Activated CD4-positive, CD25-positive, alpha-beta regulatory T cell (primary cell): ENCODE measurements at places on chromosomes 6 and 20.

DNA sequence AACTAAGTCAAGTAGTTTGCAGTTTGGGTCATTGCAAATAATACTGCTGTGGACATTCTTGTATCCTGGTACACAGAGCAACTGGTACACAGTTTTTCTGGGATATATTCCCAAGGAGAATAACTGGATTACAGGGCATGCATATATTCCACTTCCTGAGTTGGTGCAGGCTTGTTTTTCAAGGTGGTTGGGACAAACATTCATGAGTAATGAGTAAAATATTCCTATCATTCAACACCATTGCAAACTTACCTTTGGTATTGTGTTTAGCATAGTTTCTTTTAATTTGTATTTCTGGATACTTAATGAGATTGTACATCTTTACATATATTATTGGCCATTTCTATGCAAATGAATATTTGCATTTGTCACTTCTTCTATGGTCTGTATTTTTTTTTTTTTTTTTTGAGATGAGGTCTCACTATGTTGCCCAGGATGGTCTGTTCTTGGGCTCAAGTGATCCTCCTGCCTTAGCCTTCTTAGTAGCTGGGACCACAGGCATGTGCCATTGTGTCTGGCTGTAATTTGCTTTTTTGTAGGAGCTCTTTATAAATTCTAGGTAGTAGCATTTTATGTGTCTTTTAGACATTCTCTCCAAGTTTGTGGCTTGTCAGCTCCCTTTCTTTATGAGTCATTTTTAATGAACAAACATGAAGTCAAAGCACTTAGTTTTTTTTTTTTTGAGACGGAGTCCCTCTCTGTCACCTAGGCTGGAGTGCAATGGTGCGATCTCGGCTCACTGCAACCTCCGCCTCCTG lies 158.7 kb downstream of the SOX4 start:
- DNase-seq = no peak

DNA sequence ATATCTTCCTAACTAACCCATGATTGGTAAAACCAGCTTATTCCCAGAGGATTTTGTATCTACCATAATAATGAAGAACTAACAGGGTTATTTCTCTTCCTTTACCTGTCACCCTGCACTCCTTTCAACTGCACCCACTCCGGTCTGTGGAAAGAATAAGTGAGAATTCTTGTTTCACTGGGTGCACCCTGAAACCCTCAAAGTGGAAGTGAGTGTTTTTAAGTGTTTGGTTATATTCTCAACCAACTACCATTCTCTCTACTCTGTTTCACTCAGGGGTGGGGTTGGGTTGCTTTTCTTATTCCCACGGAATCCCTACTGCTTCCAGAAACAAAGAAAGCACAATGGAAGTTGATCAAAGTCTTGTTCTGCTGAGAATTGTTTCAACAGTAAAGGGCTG lies 42.6 kb upstream of the KHDRBS2 start:
- no peak for DNase-seq

- no peak for DNase-seq
These were observed 209.2 kb downstream of the CD83 start for GRCh38 chr6:14326774-14327173.

DNA sequence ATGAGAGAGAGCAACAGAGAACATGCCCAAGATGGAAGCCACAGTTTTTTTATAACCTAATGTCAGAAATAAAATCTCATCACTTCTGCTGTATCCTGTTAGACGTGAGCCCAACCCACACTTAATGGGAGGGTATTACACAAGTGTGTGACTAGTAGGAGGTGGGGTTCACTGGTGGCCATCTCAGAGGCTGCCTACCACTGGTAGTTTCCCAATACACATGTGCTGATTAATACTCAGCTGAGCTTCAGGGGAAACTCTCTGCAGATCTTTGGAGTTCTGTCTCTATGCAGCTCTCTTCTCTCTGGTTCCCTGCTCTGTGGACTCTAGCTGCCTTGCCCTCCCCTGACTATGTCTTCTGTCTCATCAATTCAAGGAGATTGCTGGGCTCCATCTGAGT lies 35.7 kb downstream of the CNBD2 start:
- no peak for DNase-seq

DNA sequence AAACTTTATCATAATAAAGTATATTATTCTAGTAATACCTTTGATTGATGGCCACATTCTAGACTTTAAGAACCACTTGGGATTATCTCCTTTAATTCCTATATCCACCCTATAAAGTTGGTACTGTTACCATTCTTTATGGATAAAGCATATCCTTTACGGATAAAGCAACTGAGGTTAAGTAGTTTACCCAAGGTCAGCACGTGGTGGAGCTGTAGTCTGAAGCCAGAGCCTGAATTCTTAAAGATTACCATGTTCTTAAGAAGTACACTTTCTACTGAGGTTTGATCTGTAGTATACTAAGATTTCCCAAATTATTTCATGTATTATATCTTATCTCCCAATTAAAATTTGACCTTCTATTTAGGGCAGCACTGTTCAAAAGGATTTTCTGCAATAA lies 3.0 kb upstream of the NCOA7 start:
- no peak for DNase-seq

DNA sequence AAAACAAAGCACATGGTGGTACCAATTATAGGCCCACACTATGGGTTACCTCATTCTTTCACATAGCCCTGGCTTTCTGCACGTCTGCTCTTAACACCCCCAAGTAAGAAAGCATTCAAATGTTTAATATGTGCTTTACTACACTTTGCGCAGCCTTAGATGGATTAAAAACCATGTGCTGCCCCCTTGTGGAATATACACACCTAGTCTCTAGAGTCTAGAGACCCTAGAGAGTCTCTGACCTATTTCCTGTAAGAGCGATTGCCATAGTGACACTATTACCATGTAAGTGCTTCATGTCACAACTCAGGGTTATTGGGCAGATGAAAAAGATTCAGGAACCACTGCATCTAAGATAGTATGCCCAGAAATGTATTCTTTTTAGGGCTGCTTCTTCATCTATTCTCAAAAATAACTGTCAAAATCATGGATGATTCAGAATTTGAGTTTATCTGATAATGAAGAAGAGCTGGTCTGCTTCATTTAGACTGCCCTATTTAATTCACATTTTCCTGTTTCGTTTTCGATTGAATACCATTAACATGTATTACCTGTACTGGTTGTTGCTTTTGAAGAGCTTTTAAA lies 186.3 kb downstream of the ADGB start:
- DNase-seq = no peak

DNA sequence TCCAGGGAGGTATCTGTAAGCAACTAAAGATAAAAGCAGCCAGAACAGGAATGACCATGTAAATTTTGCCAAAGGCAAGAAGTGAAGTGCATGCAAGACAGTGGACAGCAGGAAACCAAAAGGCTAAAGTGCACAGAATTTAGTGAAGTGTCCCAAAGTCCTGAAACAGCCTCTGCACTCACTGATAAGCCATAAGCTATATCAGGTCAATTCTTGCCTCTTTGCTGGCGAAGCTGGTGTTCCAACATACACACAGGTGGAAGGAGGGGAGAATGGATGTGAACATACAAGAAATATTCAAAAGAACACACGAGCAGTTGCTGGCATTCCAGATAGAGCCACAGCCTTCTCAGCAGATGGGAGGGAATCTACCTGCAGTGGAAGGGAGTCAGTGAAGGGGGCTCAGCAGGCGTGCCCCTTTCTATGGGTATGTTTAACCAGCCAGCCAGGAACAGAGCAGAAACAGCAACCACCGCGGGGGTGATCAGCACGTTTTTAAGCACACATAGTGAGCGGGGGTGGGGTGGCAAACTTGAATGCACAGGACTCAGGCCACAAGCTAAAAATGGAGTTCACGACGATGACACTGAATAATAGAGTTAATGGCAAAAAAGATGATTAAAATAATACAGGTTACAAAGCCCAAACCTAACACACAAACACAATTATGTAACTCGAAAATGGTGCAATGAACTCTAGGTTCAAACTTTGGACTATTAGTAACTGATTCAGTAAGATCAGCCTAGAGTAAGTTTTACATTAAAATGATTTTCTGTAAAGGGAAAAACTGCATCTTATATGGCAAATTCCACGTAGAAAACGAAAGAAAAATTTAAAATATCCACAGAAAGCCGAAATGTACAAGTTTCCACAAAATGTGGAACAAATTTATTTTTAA lies 1.2 kb downstream of the ECI2 start:
- DNase-seq = peak; percentile 8

GRCh38 chr20:689348-689747 lies 13.7 kb upstream of the SCRT2 start:
- no peak for DNase-seq

- no peak for DNase-seq
These were observed 4.7 kb upstream of the SPAG4 start for GRCh38 chr20:35610833-35611427.

DNA sequence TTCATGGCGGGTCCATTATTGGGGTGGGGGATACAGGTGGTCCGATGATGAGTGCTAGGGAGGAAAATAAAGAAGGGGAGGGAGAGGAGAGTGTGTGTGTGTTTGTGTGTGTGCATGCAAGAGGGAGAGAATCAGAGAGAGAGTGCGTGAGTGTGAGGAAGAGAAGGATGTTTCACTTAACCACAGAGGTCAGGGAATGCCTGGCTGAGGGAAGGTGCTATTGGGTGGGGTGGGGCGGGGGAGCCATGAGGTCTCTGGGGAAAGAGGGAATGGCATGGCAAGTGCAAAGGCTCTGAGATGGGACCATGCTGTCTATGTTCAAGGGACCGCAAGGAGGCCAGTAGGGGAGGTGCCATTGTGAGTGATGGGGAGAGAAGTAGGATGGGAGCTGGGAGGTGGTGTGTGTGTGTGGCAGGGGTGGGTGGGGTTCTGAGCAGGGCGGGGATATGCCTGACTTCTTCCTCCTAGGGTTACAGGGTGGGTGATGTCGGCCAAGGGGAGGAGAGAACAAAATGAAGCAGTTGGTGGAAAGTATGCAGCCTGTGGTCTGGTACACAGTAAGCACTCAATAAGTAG lies 23.0 kb downstream of the CEBPB start:
- no peak for DNase-seq

DNA sequence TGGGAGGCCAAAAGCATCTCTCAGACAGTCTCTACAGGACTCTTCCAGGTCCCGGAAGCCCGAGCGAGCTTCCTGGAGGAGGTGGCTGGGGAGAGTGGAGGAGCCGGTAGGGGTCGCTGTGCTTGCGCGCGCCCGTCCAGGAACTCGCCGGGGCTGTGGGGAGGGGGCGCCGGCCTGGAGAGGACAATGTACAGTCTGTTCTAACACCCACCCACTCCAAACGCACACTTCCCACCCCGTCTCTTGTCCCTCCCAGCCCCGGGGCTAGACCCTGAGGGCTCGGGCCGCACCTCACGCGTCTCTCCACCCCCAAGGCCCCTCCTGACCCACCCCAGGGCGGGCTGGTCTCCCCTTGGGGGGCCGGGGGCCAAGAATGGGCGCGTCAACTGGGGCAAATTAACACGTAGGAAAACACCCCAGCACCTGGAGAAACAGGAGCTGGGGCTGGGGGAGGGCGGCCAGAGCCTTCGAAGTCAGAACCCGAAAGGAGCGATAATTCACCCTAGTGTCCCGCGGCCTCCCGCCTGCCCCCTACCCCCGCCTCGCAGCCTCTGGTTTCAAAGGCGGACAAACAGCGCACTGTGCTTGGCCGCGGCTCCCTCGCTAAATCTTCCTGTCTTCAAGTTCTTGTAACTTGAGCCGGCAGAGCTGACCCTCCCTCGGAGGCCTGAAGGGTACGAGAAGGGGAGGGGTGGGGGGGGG lies 103.2 kb upstream of the FOXP4 start:
- no peak for DNase-seq

- no peak for DNase-seq
These were observed 46.4 kb downstream of the IMPG1 start for GRCh38 chr6:76026101-76026500.

- no peak for DNase-seq
These were observed 310.0 kb downstream of the FOXA2 start for GRCh38 chr20:22274330-22274729.

- no peak for DNase-seq
These were observed 20.1 kb upstream of the HELZ2 start for GRCh38 chr20:63594043-63594561.

GRCh38 chr6:127515234-127515793 lies 3.8 kb downstream of the MTCL3 start:
- DNase-seq = no peak

- no peak for DNase-seq
These were observed 9.5 kb upstream of the IGF2R start for GRCh38 chr6:159959165-159959975.

DNA sequence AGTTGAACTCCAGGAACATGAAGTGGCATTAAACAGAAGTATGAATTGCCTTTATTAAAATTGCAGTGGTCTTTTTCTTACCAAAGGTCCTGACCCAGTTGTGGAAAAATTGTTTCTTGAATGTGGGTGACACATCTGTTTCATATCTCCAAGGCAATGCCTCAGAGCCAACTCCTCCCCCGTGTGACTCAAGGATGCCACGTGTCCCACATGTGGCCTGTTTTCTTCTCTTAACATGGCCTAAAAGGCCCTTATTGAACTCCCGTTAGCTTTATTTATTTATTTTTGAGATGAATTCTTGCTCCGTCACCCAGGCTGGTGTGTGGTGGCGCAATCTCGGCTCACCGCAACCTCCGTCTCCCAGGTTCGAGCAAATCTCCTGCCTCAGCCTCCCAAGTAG lies 128.4 kb upstream of the ESR1 start:
- DNase-seq = no peak

GRCh38 chr20:62815066-62815991 lies 1.5 kb upstream of the COL9A3 start:
- no peak for DNase-seq

GRCh38 chr6:84536885-84537638 lies 227.3 kb downstream of the TBX18 start:
- no peak for DNase-seq

- no peak for DNase-seq
These were observed 192.2 kb downstream of the TBC1D32 start for GRCh38 chr6:121142093-121142492.

GRCh38 chr20:20089939-20090338 lies 37.6 kb downstream of the CFAP61 start:
- DNase-seq = no peak

GRCh38 chr6:26404546-26404945 lies 2.5 kb downstream of the BTN3A1 start:
- no peak for DNase-seq

DNA sequence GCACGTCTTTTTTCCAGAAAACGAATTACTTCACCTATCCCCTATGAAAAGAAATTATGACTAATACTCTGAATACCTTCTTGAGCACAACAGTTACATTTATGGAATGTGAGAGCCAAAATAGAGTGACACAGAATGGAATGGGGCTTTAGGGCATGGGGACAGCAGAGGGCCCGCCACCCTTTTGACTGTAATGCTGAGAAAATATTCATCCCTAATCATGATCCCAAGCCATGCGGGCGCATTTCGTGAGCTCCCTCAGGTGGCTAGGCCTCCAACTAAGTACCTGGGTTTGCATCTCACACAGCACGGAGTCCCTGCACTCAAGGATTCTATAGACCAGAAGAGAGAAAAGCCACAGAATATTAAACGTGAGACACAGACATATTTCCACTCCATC lies 212.6 kb downstream of the SOD2 start:
- DNase-seq = no peak

DNA sequence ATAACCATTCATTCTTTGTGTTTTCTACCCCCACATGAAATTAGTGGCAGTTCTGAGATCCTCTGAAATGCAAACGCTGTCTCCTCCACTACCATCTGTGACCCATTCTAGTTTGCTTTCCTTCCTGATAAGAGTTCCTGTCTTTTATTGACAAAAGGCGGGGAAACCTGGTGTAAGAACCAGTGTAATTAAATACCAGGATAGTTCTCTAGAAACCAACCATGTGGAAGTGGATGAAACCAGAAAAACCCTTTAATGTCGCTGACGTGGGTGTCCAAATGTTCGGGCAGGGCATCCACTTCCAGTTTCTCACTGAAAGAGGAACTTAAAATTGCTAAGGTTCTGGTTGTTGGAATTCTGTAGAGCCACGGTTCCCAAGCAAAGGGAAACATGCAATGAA lies 79.1 kb downstream of the TNFRSF21 start:
- no peak for DNase-seq
